Activated CD4-positive, alpha-beta T cell treated with anti-CD3 and anti-CD28 coated beads, Interleukin-2, Interleukin-4, amounts not matched to agents 100 ng/mL and 50 ng/mL, durations not matched to agents 16 hours and 8 hours (primary cell): ENCODE measurements at places on chromosomes 12 and 14.
A peak's percentile ranks its signal among the peaks of the same experiment; 100 is the strongest.

- DNase-seq: no peak
These were observed 24.5 kb upstream of the COL2A1 start for GRCh38 chr12:48028541-48029431.

DNA sequence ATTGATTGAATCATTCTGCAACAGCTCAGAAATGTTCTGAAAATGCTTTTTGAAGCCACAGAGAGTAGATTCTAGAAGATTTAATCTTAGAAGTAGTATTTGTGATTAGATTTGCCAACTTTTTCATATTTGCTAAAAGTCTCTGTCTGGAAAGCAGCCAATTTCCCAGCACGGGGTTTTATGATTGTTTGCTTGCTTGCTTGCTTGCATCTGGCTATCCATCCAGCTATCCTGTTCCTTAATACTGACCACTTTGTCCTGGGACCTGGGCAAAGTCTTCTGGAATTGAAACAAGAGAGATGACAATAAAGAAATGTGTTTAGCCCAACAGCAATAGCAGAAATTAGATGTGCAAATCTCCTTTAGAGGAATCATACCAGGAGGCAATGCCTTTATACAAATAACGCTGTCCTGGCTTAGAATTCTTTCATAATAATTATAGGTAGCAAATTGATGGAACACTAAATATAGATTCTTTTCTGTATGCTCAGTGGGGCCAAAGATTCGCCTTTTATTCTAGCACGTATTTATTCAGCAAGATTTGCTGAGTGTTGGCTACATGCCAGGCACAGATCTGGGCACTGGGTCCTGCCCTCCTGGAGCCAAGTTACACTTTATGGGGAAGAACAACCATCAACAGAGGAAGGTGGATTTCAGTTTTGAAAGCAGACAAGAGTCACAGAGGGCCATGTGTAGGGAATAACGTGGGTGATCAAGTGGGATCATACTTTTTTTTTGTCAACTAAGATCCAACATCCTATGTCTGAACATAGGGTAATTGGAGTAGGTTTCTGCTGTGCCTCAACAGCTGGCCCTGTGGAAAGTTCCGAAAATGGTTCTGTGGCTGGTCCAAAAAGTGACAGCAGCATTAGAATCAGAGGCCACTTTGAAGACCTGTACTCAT lies 25.3 kb downstream of the MYBPC1 start:
- DNase-seq: no peak

DNA sequence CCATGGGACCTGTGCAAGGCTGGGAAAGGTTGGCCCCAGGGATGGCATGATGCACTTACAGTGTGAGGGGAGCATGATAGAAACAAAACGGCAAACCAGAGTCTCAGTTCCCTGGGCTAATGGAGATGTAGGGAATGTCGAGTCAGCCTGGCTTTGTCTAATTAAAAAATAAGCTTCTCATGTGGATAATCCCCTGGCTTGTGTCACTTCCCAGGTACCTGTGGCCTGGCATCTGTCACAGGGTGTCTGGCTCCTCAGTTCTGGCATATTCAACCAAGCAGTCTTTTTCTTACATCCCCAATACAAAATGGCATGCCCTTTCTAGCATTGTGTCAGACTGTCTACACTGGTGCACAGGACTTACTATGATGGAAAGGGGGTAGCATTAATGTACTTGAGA lies 261.4 kb downstream of the GRIN2B start:
- no peak for DNase-seq

DNA sequence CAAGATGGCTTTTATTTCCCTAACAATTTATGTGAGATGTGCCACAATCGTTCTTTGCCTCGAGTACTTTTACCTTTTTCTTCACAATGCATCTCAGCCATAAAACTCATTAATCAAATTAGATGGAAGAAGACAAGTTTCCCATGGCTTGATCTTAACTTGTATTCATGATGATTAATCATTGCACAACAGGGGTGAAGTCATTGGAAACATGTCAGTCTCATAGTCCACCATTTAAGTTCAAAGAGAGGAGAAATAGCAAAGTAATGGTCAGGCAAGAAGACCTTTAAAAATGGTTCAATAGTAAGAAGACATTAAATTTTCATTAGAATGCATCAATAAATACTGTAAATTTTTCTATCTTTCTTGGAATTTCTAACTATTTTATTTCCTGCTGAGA lies 136.3 kb downstream of the FOXG1 start:
- DNase-seq: no peak

GRCh38 chr12:113831016-113831415 lies 135.1 kb downstream of the RBM19 start:
- DNase-seq: no peak

GRCh38 chr12:442235-442884 lies 17.4 kb upstream of the B4GALNT3 start:
- DNase-seq: peak; percentile 38

- DNase-seq: peak; percentile 36
These were observed 85.5 kb upstream of the PTHLH start for GRCh38 chr12:28057856-28058615.

- peak; percentile 76 for DNase-seq
These were observed 33.7 kb downstream of the FGFR1OP2 start for GRCh38 chr12:26971963-26972362.
